Pancreas (tissue), 10 donors: ENCODE measurements at places on chromosomes 16 and 17.
A peak's percentile ranks its signal among the peaks of the same experiment; 100 is the strongest.

GRCh38 chr17:47663912-47664623 lies 14.3 kb downstream of the KPNB1 start:
- peak; percentile 38 for DNase-seq

GRCh38 chr17:15654886-15655561 lies 29.1 kb downstream of the TRIM16 start:
- DNase-seq = no peak

DNA sequence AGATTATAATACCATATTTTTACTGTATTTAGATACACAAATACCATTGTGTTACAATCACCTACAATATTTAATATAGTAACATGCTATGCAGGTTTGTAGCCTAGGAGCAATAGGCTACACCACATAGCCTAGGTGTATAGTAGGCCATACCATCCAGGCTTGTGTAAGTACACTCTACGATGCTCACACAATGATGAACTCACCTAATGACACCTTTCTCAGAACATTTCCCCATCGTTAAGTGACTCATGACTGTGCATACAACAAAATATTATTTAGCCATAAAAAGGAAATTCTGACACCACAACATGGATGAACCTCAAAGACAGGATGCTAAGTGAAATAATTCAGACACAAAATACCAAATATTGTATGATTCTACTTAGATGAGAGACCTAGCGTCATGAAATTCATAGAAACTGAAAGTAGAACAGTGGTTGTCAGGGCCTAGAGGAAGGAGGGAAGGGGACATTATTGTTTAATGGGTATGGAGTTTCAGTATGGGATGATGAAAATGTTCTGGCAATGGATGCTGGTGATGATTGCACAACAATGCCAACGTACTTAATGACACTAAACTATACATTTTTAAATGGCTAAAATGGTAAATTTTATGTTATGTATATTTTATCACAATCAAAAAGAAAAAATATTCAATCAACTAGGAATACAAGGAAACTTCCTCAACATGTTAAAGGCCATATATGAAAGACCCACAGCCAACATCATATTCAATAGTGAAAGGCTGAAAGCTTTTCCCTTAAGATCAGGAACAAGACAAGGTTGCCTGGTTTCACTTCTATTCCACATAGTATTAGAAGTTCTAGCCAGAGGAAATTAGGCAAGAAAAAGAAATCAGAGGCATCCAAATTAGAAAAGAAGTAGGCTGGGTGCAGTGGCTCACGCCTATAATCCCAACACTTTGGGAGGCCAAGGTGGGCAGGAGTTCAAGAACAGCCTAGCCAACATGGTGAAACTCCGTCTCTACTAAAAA lies 5.9 kb upstream of the C16orf87 start:
- no peak for DNase-seq

DNA sequence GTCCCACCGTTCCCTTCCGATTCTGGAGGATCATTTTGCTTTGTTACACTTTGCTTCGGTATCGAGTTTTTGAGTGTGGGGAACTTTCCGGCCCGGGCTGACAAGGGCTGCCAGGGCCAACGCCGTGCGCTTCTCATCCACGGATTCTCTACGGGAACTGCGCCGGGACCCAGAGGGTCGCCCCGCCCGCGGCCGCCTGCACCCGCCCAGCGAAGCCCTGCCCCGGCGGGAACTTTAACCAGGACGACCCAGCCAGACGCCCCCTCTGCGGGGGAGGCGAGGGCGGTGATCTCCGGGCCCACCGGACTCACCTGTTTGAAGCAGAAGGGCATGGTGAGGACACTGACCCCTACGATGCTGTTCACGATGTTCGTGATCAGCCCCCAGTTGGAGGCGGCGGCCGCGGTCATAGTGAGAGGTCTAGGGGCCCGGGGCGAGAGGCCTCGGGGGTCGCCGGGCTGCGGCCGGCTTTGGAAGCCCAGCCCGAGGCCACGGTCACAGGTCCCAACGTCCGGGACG lies 536 bp downstream of the SLC38A10 start:
- peak; percentile 76 for DNase-seq
